Amniotic epithelial cell (primary cell): ENCODE measurements at places on chromosomes 16 and 17.

DNA sequence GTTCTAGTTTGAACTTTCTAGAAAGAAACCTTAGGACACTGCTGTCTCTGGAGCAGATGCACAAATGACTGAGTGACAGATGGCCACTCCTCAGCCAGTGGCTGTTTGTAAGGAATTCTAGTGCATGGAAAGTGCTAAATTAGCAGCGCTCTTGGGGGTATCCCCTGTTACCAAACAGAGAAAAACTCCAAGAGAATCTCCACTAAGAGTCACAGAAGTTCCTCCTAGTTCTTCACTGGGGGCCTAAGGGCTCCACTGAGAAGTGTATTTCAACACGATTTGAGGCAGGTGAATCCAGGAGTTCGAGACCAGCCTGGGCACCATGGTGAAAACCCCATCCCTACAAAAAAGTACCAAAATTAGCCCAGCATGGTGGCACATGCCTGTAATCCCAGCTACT is 18.1 kb upstream of the IRF8 start:
- DNase-seq = no peak

- DNase-seq = peak; percentile 64
Measured at GRCh38 chr16:75265911-75266701, 14.7 kb upstream of the BCAR1 start.

DNA sequence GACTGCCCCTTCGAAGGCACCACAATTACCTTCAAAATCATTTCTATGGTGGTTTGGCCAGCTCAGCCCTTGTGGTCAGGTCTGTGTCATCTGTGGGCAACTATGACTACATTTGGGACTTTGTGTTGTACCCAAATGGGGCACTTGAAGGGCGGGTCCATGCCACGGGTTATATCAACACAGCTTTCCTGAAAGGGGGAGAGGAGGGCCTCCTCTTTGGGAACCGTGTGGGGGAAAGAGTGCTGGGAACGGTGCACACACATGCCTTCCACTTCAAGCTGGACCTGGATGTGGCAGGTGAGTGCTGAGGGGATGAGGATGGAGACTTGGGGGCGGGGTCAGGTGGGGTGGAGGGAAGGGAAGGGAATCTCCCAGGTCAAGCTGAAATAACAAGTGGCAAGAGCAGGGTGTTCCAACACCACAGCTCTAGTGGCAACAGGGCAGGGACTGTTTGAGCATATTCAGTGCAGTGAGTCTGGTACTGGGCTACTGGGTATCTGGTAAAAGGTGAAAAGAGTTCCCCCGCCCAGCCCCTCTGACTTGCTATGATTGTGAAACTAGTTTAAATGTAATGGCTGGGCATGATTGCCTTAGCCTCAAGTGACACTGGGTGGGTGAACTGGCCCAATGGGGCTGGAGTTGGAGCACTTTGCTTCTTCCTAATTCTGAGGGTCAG is 1.7 kb downstream of the AOC2 start:
- no peak for DNase-seq

DNA sequence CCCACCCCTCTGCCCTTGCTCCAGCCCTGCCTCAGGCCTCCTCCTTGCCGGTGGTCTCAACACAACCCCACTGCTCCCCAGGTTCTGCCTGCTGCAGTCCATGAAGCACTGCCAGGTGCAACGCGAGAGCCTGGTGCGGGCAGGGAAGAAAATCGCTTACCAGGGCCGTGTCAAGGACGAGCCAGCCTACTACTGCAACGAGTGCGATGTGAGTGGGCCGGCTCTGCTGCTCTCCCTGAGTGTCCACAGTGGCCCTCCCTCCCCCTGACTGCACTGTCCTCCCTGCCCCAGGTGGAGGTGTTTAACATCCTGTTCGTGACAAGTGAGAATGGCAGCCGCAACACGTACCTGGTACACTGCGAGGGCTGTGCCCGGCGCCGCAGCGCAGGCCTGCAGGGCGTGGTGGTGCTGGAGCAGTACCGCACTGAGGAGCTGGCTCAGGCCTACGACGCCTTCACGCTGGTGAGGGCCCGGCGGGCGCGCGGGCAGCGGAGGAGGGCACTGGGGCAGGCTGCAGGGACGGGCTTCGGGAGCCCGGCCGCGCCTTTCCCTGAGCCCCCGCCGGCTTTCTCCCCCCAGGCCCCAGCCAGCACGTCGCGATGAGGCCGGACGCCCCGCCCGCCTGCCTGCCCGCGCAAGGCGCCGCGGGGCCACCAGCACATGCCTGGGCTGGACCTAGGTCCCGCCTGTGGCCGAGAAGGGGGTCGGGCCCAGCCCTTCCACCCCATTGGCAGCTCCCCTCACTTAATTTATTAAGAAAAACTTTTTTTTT is 1.8 kb upstream of the TMEM88 start:
- peak; percentile 34 for DNase-seq

DNA sequence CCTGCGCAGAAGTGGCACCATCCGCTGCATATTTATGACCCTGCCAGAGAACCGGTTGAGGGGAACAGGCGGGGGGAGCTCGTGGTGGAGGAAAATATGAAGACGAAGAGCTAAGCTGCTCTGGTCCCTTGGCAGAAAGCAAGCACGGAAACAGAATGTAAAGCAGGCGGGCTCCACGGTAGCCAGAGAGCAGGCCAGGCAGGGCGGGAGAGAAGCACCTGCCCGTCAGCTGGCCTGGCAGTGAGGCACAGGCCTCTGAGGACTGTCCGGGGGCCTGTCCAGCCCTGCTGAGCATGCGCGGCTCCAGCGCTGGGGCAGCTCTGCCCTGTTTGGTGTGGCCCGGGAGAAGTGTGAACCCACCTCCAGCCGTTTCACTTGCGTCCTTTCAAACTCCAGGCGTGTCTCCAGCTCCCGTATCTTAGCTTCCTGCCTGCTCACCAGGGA is 46.7 kb downstream of the PIPOX start:
- DNase-seq = no peak

- no peak for DNase-seq
Measured at GRCh38 chr17:74682471-74683190, 30.1 kb downstream of the CD300LF start.

- DNase-seq = no peak
Measured at GRCh38 chr16:64841071-64841470, 280.8 kb downstream of the CDH11 start.

DNA sequence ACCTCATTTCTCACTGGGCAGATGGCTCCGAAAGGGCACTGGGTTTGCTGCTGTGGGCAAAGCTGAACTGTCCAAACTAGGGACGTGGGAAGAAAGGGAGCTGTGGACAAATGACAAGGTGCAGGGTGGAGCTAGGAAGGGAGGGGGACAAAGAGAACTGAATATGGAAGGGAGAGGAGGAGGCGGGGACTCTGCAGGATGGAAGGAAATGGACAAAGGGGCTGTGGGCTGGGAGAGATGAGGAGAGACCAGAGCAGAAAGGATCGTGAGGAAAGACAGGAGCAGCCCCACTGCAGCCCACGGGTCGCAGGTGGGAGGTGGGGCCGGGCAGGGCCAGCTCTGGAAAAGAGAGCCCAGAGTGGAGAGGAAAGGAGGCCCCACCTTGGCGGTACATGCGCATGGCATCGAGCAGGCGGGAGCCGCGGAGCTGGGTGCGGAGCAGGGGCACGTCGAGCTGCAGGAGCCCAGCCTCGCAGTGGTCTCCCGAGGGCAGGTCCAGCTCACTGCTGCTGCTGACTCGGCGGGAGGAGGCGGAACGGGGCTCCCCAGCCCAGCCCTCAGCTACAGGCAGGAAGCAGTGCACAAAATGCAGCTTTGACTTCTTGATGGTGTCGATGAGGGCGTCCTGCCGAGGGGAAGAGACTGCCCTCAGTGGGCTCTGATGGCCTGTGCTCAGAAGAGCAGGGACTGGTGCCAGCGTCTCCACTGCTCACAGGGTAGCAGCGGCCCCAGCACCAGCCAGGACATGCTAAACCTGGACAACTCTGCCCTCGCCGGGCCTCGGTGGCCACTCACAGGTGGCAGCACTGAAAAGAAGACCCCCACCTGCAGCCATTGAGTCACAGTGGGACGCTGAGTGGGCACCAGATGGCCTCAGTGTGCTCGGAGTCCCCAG is 66.8 kb downstream of the PIPOX start:
- no peak for DNase-seq

GRCh38 chr17:1713878-1714426 is 3.8 kb upstream of the TLCD2 start:
- peak; percentile 48 for DNase-seq

DNA sequence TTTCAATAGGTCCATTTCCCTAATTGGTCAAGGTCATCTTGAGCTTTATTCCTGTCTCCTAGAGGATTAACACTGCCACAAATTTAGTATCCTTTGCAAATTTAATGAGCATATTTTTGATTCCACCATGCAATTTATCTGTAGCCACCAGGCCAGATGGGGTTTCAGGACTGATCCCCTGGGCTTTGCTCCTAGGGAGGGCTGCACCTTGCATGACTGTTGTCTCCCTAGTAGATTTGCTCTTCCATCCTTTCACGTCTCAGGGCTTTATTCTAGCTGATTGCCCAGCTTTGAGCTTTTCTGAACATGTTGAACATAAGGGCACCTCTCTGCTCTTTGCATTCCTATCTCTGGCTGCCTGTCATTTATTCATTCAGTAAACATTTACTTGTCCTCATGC is 7.7 kb upstream of the KCNH6 start:
- DNase-seq = no peak

- no peak for DNase-seq
Measured at GRCh38 chr16:66605979-66606751, 1.7 kb downstream of the CMTM3 start.

GRCh38 chr16:28936784-28937155 is 5.0 kb downstream of the CD19 start:
- DNase-seq = no peak

DNA sequence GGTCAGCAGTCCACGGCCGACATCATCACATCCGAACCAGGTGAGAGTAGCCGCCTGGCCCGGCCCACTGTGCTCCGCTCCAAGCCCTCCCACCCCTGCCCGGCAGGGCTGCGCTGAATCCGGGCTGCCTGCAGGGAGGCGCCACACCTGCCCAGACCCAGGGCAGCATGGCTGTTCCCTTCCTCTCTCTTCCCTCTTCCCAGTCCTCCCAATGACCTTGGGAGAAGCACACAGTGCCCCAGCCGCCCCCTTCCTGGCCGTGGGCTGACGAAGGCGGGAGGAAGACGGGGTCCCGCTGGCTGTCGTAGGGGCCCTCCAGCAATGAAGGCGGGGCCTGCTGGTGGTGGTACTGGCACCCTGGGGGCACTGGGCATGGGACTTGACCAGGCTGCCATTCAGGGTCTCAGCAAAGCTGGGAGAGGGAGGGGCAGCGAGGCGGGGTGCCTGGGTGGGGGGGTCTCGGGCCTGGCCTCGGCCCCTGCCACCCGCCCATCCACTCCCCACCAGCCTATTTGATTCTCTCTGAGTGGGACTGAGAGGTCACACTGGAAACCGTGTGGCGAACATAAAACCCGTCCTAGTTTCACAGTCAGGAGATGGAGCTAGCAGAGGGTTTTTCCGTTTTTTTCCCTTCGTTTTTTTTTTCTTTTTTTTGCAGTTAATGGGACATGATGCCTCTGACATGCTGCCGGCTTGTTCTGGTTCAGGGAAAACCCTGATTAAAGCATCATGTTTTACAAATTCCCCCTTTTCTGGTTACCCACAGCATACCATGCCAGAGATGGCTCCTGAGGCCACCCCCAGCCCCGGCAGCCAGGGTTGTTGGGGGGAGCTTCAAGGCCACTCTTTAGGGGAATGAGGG is 50.6 kb downstream of the BAHCC1 start:
- no peak for DNase-seq
